Activated CD4-positive, alpha-beta memory T cell treated with anti-CD3 and anti-CD28 coated beads for 36 hours (primary cell): ENCODE measurements at places on chromosomes 6 and 20.
A peak's percentile ranks its signal among the peaks of the same experiment; 100 is the strongest.

- DNase-seq, result no peak
These were observed 15.8 kb downstream of the REPS1 start for GRCh38 chr6:138972226-138972665.

DNA sequence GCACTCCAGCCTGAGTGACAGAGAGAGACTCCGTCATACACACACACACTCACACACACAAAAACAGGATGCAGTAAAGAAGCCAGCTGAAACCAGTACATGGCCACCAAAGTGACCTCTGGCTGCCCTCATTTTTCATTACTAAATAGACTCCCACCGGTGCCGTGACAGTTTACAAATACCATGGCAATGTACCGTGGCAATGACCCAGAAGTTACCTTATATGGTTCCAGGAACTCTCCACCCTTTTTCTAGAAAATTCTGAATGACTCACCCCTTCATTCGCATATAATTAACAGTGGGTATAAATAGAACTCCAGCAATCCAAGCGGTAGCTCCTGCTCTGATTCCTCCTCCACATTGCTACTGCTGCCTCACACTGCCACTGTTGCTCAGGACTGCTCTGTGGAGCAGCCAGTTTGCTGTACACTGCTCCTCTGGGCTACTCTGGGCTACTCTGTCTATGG, 57.7 kb downstream of the SNX5 start:
- DNase-seq, result no peak

GRCh38 chr20:47309806-47310426, 46.6 kb downstream of the ZMYND8 start:
- no peak for DNase-seq

- DNase-seq, result peak; percentile 95
These were observed at the start of gene TAF11 for GRCh38 chr6:34887753-34888513. TAF11 (minus strand) TSS chr6:34888042; CDS start chr6:34887957, 85 bp downstream.

- DNase-seq, result no peak
These were observed 13.4 kb upstream of the HIVEP2 start for GRCh38 chr6:142958343-142958742.

DNA sequence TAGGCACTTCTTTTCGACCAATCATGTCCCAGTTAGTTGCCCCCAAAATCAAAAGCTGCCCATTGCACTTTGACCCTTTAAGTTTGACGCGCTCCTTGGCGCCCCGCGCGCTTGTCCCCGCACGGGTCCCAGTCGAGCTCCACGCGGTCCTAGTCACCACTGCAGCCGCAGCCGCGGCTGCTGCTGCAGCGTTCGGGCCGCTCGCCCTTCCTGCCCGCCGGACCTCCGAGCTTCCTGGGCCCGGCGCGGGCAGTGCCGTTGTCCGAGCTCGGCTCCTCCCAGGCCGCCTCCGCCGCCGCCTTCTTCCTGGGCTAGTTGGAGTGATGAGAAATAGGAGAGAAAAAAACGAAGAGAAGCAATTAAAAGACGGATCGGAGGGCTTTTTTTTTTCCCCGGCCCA, 185.7 kb upstream of the COL21A1 start:
- DNase-seq, result no peak

DNA sequence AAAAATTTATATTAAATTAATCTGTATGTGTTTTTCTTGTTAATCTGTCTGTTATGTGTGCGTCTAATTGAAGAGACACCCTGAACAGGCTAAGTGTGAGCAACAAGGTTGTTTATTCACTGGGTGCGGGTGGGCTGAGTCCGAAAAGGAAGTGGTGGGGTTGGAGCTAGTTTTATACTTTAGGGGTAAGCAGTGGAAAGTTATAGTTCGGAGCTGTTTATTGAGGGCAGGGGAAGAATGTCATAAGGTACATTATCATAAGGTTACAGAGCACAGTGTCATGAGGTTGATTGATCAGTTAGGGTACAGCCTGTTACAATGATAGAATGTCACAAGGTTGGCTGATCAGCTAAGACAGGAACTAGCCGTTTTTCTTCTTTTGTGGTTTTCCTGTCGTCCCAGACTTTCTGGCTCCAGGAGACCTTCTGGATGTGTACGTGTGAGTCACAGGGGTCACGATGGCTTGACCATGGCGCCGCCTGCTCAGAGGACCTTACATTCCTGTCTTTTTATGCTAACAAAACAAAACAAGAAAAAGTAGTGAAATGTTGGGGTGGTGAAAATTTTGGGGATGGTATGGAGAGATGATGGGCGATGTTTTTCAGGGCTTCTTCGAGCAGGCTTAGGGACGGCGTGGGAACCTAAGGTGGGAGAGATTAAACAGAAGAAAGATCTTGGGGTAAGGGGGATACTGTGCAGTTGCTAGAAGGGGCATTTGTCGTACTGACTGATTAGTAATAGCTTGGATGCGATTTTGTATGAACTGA, 754.0 kb upstream of the ADGRB3 start:
- no peak for DNase-seq
